ENCODE measurements at places on chromosomes 16 and 17. TPM values are rescaled to one million over a fixed set of nuclear protein-coding genes. Genes with fewer than 3 reads are reported as not detected.

- H3K27ac ChIP-seq: no peak overlapping the region
- no peaks in the 10 kb centered on the region for H3K4me1 ChIP-seq
- no peak overlapping the region for H3K4me3 ChIP-seq
- H3K27me3 ChIP-seq: peaks cover 2% of the 10 kb centered on the region
- H3K36me3 ChIP-seq: no peaks in the 10 kb centered on the region
Measured at GRCh38 chr17:7732981-7733539, 15.5 kb downstream of the DNAH2 start.

- no peak overlapping the region for H3K4me3 ChIP-seq
- H3K27ac ChIP-seq: no peak overlapping the region
- DNase-seq: no peak
- no peaks in the 10 kb centered on the region for H3K4me1 ChIP-seq
Measured at GRCh38 chr16:78230832-78231231, 131.4 kb downstream of the WWOX start.

DNA sequence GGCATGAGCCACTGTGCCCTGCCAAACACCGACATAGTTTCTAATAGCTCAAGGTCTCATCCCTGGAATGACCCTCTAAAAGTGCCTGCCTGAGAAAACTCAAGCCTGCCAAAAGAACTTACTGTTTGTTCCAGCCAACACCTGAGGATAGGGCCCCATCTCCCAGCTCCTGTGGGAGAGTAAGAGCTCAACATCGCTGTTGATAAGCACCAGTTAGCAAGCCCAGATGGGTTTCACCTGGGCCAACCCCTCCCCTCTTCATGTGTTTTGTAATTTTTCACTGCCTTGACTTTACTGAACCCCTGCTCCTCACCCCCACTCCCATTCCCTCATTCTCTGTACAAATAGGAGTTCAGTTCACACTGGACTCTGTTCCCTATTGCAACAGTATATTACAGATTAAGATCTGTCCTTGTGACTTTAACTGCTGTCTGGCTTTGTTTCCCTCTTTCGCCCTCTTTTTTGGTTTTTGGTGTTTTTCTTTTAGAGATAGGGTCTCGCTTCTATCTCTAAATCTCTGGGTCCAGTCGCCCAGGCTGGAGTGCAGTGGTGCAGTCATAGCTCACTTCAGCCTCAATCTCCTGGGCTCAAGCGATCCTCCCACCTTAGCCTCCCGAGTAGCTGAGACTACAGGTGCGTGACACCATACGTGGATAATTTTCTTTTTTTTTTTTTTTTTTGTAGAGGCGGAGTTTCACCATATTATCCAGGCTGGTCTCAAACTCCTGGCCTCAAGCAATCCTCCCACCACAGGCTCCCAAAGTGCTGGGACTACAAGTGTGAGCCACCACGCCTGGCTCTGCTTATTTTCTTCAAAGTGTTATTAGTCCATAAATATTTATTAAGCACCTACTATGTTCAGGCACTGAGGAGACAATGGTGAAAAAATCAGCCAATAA is 12.3 kb downstream of the NUPR1 start:
- no peaks in the 10 kb centered on the region for H3K4me1 ChIP-seq
- H3K27ac ChIP-seq: no peak overlapping the region
- no peak overlapping the region for H3K4me3 ChIP-seq
- no peak for DNase-seq
- H3K36me3 ChIP-seq: no peaks in the 10 kb centered on the region

DNA sequence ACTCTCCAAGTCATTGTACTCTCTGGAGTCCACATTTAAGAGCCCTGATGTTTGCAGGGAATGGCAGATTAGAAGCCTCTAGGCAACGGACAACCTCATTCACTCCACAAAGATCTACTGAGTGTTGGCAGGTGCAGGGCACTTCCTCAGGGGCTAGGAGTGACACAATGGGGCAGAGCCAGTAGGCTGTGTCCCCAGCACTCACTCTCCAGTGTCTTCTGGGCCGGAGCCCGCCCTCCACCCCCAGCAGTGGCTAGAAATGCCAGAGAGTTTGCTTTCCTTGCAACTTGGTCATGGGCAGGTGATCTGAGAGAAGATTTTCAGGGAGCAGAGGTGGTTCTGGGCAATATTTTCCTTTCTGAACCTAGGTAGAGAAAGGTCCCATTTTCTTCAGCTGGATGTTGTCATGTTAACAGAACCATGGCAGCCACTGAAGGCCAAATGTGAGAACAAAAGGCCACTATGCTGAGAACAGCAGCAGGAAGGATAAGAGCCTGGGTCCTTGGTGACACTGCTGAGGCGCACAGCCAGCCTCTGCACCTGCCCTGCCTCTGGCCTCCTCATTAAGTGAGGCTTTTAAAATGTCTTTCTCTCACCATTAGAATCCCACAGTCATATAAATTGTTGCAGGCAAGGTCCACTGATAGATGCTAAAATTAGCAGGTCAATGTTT is 96.2 kb downstream of the USP31 start:
- no peak for DNase-seq
- no peaks in the 10 kb centered on the region for H3K4me1 ChIP-seq
- H3K36me3 ChIP-seq: no peaks in the 10 kb centered on the region
- H3K27ac ChIP-seq: no peak overlapping the region
- H3K27me3 ChIP-seq: no peaks in the 10 kb centered on the region

- no peaks in the 10 kb centered on the region for H3K36me3 ChIP-seq
- H3K27ac ChIP-seq: no peak overlapping the region
- H3K4me1 ChIP-seq: no peaks in the 10 kb centered on the region
- H3K27me3 ChIP-seq: no peaks in the 10 kb centered on the region
- no peak overlapping the region for H3K4me3 ChIP-seq
- DNase-seq: no peak
Measured at GRCh38 chr17:45812102-45812501, 28.0 kb downstream of the CRHR1 start.

- H3K27ac ChIP-seq: no peak overlapping the region
- H3K27me3 ChIP-seq: no peaks in the 10 kb centered on the region
- H3K4me3 ChIP-seq: no peak overlapping the region
- no peaks in the 10 kb centered on the region for H3K36me3 ChIP-seq
- DNase-seq: no peak
Measured at GRCh38 chr17:76007131-76007849, 6.6 kb downstream of the CDK3 start.

TSPOAP1 gene
- polyA plus RNA-seq: 7.6 TPM

TGFB1I1 gene
- polyA plus RNA-seq: 5.6 TPM

LDHD gene
- 43.1 TPM for polyA plus RNA-seq

TEKT1 gene
- not detected for polyA plus RNA-seq

SRCAP gene
- 9.5 TPM for polyA plus RNA-seq

SHISA6 gene
- 3.1 TPM for polyA plus RNA-seq

Data from H1 (cell line).